NCI-H2029 treated with DMSO at 0.1 percent for 48 hours (cell line): ENCODE measurements at places on chromosomes 4 and X.

DNA sequence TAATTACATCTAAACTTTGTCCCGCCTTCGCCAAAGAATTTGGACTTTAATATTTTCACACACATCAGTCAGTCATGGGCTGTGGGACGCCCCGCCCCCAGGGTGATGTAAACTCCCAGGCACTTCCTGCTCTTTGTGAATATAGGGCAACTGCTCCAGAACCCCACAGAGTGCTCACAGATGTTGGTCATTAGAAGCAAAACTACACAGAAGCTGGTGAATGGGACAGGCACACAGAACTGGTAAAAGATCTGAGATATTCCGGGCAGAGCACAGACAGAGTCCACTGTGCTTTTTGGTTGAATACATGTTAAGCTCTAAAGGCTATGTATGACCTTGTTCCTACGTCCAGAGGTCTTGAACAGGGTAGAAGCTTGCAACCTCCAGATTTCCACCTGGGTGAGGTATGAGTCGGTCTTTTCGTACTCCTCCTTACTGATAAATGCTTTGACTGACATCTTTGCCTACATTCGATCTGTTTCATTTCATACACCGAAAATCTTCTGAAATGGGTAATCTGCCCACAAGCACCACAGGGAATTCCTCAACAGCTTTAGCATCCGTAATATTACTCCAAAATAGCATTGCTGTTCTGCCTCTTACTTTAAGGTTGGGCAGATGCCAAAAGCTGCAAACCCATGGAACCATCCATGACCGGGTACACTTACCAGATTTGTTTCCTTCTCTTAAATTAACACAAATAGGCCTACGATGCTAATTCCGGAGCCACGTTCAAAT lies 144.6 kb downstream of the AMELX start:
- no peak for DNase-seq

DNA sequence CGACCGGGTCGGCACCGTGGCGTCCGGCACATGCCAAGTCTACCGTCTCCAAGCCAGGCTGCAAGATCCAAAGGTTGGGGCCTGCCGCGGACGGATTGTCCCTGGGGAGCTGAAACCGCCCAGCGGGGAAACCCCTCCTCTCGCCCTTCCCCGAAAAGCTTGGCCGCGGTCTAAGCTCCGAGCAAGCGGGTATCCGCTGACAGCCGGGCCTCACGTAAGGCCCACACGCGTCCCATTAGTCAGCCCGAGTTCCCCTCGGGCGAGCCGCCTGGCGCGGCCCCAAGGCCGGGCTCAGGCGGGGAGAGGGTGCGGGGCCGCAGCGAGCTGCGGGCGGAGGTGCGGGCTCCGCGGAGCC lies 6.8 kb upstream of the BCOR start:
- no peak for DNase-seq

- DNase-seq: no peak
Observed at GRCh38 chr4:38967260-38968095, 64.7 kb downstream of the TMEM156 start.

- DNase-seq: no peak
Observed at GRCh38 chr4:94413085-94413840, 38.5 kb upstream of the PDLIM5 start.

GRCh38 chr4:149144060-149144459 lies 671.6 kb downstream of the IQCM start:
- no peak for DNase-seq

- no peak for DNase-seq
Observed at GRCh38 chr4:171521726-171522125, 291.5 kb upstream of the GALNTL6 start.

GRCh38 chr4:53465281-53465680 lies 87.8 kb downstream of the FIP1L1 start:
- no peak for DNase-seq

DNA sequence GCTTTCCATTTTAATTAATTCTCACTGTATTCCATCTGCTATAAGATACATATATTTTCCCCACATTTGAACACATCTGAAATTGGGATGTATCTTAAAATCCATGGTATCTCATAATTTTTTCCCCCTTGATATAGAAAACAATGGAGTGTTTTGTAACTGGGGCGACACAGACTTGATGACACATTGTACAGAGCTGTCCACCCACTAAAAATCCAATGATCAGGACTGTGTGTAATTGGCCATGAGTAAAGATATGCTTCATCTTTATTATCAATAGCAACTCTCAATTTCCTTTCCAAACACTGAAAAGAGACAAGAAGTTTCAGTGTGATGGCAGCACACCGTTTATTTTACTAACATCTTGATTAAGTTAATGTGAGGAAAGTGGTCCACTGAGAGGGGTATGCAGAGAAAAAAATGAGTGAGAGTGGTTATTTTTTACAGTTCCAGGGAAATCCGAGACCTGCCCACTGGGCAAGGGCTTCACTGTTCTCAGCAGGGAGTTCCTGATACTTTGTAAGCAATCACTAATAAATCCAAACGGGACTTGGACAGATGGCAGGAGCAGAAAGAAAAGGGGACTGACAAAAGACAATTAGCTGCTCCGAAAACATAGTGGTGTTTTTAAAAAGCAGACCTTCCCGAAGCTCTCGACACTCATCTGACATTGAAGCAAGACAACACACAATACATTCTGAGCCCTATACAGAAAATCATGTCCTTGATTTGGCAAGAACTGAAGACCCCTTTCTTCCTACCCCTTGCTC lies 149.4 kb downstream of the TSPAN5 start:
- no peak for DNase-seq

- no peak for DNase-seq
Observed at GRCh38 chrX:47169726-47170515, 23.7 kb upstream of the UBA1 start.

DNA sequence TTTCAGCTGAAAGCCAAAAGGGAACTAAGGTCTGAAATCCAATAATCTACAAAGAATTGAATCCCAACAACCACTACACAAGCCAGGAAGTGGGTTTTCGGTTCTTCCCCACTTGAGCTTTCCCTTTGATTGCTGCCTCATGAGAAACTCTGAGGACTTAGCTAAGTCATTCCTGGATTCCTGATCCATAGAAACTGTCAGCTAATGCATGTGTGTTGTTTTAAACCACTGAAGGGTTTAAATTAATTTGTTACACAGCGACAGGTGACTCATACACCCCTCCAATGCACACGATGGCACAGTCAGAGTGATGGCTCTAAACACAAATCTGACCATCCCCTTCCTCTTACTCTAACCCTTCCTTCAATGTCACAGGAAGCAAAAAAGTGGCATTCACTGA lies 282.9 kb downstream of the RAB28 start:
- DNase-seq: no peak

- DNase-seq: no peak
Observed at GRCh38 chrX:131054906-131055305, 3.2 kb upstream of the ARHGAP36 start.
